ENCODE measurements at places on chromosomes 7 and 10.

- peak; percentile 67 for DNase-seq
Measured at GRCh38 chr7:56105508-56105907, 768 bp downstream of the CHCHD2 start.

DNA sequence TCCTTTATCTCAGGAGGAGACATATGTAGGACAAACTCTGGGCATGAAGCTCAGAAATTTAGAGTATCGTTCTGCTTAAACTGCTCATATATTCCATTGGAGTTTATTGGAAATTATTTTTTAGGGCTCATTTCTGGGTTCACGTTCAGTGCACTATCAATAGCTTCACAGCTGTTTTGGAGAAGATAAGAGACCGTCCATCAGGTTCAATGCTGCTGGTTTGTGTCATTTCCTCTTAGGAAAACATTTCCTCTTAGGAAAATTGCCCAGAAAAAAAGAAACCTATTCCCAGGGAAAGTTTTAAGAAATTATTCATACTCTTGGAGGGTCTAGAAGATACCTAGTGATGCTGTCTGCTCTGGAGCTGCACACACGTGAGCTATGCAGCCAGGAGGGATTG, 691.7 kb downstream of the GRID1 start:
- no peak for DNase-seq

DNA sequence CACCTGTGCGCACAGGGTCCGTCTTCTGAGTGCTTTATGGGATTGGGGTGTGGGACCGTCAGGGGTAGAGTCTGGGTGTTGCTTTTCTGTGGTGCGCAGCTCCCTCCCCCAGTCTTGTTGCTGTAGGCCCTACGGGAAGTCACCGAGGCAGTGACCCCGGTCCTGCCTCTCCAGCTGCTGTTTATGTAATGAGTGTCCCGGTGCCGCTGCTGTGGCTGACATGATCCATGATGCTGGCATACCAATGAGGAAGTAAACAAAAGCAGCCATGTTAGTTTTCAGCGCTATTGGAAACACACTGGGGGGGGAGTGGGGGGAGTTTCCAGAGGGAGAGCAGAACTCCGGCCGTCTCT, 1.1 kb downstream of the TRIM8 start:
- DNase-seq: peak; percentile 54

DNA sequence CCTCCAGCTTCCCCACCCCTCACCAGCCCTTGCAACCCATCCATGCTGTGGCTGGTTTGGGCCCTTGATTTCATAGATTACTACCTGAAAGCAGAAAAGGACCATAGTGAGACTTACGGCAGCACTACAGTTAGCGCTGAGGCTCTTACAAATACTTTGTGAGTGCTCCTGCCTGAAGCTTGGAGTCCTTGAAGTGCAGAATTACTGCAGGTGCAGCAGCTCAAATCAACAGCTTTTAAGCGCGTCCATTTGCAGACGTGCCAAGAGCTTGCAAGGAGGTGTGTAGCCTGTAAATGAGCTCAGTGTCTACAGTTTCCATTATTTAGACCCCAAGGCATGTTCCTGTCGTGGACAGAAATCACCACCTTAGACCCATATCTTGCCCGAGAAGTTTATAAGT, 103.0 kb downstream of the CELF2 start:
- no peak for DNase-seq

DNA sequence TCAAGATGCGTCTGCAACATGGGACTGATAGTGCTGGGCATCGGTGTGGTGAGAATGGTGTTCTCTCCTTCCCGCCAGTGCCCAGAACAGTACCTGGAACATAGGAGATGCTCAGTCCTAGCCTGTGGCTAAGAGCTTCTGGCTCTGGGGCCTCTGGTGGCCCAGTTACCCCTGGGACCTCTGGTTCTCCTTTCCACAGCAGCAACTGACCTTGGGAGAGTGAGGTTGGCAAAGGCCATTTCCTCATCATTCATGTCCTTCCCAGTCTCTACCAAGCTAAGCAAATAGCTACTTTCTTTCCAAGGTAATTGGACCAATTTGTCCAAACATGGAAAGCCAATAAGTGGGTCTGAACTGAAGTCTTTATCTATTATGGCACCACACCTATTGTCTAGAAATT, 11.6 kb upstream of the GOLGA7B start:
- no peak for DNase-seq
